Muscle of arm (tissue), 14 donors: ENCODE measurements at places on chromosomes 16 and 17.

DNA sequence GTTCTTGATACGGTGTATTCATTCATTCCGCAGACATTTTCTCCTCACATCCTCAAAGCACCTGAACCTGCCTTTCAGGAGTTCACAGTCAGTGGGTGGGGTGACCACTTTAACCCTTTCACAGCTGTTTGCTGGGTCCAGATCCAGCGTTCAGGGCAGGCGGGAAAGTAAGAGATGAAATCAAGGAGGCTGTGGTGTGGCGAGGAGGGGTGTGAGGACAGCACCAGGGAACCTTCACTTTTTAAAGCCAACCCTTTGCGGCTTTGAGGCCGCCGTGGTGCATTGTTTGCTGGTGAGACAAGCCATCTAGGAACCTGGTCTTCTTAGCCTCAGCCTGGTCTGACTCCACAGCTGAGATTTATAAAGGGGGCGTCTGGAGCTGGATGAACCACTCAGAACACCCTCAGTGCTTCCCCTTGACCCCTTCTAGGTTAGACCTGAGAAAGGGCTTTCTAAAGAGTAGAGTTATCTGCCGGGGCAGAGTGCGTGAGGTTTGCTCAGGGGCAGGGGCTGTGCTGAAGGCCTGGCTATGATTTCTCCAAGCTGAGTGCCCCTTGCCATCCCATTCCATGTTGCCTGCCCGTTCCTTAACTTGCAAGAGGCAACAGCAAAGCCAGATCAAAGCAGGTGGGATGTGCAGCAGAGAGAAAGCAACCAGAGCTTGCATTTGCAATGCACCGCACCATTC lies 933 bp downstream of the CCR7 start:
- DNase-seq: no peak

DNA sequence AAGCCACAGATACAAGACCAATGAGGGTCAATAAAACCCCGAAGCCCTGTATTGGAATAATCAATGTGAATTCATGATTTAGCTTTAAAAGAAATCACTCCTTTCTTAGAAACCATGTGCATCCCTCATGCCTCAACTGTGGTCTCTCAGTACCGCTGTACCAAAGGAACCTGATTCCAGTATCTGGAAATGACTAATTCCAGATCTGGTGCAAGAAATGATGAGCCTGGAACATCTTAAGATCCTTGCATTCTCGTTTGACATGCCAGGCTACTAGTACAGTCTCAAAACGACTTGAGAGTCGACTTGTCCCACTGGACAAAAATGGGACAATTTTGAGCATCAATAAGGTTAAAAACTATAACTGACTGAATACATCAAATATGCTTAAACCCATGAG lies 21.2 kb downstream of the USP31 start:
- DNase-seq: no peak

- DNase-seq: peak; percentile 79
Observed at GRCh38 chr17:49361902-49362722, at the start of gene ZNF652. Gene ZNF652 (minus strand): TSS chr17:49362250. CDS start chr17:49317725, 44,525 bp downstream.

- peak; percentile 89 for DNase-seq
Observed at GRCh38 chr16:66357523-66357928, 9.0 kb upstream of the CDH5 start.

DNA sequence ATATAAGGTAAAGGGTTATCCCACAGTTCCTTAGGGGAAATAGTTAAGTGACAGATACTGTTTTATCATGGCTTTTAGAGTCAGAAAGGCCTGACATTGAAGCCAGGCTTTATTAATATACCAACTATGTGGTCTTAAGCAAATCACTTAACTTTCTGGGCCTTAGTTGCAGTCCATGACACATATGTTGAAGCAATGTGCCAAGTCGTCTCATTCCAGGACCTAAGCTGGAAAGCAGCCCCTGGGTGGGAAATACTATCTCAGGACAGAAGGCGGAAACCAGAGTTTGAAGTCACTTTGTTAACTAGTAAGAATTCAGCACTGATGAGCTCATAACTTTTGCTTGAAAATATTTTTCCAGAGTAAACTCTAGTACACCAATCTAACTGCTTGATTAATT lies 80.0 kb downstream of the USP32 start:
- peak; percentile 46 for DNase-seq

DNA sequence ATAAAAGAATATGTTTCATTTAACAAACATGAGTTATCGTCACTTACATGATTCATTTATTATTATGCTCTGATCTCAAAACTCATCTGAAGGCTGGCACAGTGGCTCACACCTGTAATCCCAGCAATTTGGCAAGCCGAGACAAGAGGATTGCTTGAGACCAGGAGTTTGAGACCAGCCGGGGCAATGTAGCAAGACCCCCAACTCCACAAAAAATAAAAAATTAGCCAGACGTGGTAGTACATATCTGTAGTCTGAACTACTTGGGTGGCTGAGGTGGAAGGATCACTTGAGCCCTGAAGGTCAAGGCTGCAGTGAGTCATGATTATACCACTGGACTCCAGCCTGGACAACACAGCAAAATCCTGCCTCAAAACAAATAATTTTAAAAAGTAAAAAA lies 16.0 kb downstream of the APPBP2 start:
- DNase-seq: no peak

DNA sequence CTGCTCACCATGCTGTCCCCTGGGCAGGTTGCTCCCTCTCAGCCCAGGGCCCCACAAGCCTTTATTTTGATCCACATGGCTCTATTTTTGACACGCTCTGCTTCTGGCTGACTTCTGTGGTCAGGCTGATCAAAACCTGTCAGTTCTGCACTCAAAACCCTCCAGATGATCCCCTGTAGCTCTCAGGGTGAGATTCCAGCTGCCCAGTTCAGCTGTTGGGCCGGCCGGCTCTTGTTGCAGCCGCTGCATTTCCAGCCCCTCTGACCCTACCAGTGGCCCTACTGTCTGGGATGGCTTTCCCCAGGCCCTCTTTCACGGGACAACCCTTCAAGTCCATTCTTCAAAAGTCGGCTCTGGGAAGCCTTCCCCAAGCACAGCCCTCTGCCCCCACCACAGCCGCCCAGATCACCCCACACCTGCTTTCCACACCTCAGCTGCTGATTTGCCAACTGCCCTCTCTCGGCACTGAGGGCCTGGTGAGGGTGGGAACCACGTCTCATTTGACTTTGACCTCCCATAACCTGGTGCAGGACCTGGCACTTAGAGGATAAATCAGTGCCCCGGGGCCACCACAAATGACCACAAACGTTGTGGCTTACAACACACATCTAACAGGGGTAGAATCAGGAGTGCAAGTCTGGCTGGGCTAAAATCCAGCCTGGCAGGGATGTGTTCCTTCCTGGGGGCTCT lies 16.3 kb upstream of the CACNG4 start:
- DNase-seq: no peak

DNA sequence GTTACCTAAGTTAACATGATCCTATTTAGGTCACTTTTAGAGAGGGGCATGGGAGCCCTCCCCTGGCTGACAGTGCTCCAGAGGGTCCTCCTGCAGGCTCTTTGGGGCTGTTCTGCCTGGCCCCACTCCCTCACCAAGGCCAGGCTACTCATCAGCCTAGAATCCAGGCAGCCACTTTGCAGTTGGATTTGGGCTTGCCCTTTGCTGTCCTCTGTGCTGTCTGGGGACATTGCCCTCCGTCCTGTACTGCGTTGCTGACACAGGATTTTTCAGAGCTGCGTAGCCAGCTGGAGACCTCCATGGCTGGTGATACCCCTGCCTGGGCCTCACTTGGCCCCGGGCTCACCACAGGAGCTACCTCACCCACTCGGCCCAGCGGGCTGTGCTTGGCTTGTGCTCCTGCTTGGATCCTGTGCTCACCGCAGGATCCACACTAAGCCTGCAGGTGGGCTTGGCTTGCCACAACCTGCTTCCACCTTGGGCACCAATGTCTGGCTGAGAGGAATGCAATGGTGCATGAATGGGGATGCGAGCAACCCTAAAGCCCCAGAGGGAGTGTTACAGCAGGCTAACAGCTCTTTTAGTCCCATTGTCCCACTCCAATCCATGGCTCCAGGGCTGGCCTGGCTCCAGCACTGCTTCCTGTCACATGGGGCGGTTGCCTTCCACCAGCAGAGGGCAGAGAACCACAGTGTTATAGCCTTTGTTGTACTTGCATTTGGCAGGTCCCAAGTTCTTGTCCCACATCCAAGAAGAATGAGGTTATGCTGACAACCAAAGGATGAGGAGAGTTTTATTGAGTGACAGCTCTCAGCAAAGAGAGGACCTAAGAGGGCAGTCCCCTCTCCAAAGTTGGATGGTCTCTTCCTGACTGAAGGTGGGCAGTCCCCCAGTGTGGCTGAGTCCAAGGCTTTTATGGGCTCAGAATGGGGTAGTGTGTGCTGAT lies 21.5 kb downstream of the CCL4 start:
- DNase-seq: no peak

GRCh38 chr17:74972107-74972972 lies at the start of gene HID1:
Gene HID1 (minus strand): TSS chr17:74972759. CDS start chr17:74972656, 103 bp downstream.
- no peak for DNase-seq

GRCh38 chr16:8764525-8765250 lies 32.8 kb downstream of the TMEM186 start:
- no peak for DNase-seq

GRCh38 chr16:11049396-11050059 lies 105.2 kb downstream of the CLEC16A start:
- DNase-seq: no peak

DNA sequence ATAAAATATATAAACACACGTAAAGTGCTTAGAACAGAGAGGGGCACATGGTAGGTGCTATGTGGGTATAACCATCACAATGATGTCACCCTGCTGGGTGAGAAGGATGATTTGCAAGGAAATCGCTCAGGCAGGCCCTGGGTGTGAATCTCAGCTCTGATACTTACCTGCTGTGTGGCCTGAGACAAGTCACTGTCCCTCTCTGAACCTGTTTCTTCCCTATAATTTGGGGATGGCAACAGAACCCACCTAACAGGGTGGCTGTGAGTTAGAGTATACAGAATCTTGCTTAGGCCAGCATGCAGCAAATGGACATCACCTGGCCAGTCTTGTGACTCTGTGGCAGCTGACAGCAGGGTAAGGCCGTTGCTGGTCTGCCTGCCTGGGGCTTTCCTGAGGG lies 36.6 kb upstream of the ALKBH5 start:
- no peak for DNase-seq

DNA sequence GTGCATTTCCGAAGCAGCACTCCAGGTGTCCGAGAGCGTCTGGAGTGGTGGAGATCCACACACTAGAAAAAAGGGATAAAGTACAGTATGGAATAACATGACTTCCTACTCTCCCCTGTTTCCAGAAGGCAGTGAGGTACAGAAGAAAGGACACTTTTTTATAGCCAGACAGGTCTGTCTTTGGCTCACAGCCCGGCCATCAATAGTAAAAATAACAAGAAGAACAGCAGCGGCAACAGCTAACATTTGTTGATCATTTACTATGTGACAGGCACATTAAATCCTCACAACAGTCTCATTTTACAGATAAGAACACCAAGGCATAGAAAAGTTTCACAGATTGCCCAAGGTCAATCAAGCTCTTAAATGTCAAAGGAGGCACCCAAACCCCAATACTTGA lies 16.2 kb downstream of the DYNLRB2 start:
- no peak for DNase-seq

DNA sequence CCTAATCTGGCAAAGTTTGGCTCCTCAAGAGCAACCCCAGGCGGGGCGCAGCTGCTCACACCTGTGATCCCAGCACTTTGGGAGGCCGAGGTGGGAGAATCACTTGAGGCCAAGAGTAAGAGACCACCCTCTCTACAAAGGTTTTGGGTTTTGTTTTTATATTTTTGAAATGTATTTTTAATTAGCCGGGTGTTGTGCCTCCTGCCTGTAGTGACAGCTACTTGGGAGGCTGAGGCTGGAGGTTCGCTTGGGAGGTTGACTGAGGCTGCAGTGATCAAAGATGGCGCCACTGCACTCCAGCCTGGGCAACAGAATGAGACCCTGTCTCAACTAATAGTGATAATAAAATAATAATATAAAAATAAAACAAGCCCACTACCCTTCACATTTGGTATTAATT lies 756 bp upstream of the USP7 start:
- no peak for DNase-seq

DNA sequence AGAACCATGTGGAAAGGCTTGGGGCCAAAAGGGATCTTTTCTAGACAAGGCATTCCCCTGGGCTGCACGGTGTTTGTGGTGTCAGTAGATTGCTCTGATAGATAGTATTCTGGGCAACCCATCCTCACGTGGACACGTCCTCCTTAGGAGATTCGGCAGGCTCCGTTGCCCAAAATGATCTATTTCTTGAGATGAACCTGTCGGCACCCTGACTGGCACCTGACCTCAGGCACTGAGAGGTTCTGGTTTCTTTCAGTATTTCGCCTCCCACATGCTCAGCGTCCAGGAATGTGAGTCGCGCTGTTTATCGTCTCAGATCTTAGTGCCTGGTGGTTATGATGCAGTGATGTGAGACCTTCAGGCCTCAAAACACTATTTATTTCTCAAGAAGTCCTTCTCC lies 89.7 kb downstream of the MARCHF10 start:
- DNase-seq: no peak

GRCh38 chr16:63415014-63415413 lies 1378.8 kb upstream of the CDH8 start:
- no peak for DNase-seq

GRCh38 chr16:50925758-50926357 lies 184.0 kb downstream of the CYLD start:
- no peak for DNase-seq
